NCI-H69 (cell line): ENCODE measurements at places on chromosomes 1 and 21.

DNA sequence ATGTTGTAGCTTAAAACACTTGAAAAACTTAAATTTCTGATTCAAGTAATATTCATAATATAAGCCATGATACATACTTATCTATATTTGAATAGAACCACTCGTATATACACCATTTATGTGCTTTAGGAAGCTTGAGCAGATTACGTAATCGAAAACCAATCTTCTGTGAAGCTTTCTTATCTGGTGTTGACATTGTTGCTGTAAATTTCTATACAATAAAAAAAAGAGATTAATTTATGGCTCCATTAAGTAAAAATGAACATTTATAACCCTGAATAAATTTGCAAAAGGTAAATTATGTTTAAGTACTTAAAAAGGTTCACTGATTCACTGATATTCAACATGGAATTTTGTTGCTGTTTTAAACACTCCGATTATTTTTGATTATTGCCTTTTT, 21.4 kb downstream of the LIN9 start:
- DNase-seq: no peak

DNA sequence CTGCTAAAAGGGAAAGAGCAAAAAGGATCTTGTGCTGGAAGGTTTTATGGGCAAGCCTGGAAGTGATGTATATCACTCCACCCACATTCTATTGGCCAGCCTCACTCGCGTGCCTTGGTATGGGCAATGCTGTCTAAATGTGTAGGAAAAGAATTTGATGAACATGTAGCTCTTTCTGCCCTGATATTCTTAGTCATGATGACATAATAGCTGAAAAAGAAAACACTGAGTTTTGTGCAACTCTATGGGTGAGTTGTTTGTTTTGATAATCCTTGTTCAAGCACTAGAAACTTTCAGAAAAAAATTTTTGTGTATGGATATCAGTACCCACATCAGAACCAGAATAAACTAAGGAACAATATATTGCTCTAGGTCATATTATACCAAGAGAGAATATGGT, 231.5 kb upstream of the ST6GALNAC5 start:
- no peak for DNase-seq

GRCh38 chr1:1833916-1834325, 55.7 kb upstream of the NADK start:
- DNase-seq: peak; percentile 32

- DNase-seq: no peak
These were observed 8.8 kb downstream of the HMGB4 start for GRCh38 chr1:33872683-33873082.

DNA sequence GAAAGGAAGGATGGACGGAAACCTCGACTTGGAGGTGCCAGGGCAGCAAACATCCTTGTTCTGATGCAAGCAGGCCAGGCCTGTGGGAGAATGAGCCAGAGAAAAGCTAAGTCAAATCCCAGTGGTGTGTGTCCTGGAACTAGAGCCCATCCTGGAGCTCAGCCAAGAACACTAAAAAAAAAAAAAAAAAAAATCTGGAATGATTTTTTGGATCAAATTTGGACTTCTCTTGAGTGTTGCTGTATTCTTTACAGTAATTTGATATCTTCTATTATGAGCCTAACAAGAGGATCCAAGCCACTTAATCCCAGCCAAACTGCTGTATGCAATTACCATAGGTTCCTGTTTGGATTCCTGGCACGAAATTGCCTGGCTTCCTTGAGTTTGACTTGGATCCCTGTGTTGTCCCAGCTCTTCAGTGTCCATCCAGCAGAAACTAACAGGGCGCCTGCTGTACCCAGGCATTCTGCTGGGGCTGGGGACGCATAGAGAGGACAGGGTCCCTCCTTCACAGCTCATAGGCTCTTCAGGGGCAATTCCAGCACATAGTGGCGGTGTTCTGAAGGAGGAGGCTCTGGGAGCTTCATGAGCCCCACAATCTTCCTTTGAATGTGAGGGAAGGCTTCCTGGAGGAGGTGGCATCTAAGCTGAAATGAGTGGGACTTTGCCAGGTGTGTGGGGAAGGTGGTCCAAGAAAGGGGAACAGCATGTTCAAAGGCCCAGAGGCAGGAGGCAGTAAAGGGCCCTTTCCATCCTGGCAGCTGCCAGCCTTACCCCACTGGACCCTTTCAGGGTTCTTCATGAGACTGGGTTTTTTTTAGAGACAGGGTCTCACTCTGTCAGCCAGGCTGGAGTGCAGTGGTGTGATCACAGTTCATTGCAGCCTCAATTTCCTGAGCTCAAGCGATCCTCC, 24.7 kb downstream of the EPHX1 start:
- DNase-seq: peak; percentile 81

DNA sequence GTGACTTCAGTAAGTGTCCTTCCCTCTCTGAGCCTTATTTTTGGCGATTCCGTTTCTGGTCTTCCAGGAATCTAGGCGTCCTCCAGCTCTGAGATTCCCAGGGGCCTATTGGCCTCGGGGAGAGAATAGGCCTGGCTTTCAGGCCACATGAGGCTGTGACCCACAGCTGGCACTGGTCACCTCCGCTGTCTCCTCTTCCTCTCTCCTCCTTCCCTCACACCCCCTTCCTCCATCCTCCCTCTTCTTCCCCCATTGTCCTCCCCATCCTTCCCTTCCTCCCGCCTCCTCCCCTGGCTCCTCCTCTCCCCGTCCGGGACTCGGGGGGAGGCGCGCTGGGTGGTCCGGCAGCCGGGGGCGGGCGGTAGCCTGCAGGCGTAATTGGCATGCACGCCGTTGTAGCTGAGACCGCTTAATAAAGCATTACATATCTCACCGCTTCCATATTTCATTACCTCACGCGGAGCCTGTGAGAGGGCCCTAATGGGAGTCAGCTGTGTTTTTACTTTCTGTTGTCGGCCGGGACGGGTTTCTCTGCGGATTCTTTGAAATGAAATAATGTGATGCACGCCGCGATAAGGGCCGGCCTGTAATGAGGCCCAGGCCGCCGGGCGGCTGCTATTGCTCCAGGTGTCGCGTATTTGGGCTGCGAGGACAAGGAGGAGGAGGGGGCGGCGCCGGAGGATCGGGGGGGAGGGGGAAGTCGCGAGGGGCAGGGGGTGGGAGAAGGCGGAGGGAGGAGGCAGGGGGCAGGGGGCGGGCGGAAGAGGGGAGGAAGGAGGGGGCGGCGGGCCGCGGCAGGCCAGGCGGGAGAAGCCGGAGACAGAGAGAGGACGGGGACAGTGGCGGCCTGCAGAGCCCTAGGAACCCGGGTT, 95.3 kb downstream of the FOXD2 start:
- DNase-seq: peak; percentile 91

- DNase-seq: no peak
These were observed 41.6 kb downstream of the GNG12 start for GRCh38 chr1:67791686-67792085.

- DNase-seq: peak; percentile 42
These were observed 8.7 kb downstream of the PLXNA2 start for GRCh38 chr1:208235356-208235981.
